AG04450 (cell line): ENCODE measurements at places on chromosomes 6 and 20. TPM values are rescaled to one million over a fixed set of nuclear protein-coding genes. Genes with fewer than 3 reads are reported as not detected.

GRCh38 chr20:13671512-13671911 is 32.8 kb upstream of the TASP1 start:
- no peak for DNase-seq

TASP1 gene
- polyA plus RNA-seq, result 5.1 and 6.0 TPM in 2 replicates

DNA sequence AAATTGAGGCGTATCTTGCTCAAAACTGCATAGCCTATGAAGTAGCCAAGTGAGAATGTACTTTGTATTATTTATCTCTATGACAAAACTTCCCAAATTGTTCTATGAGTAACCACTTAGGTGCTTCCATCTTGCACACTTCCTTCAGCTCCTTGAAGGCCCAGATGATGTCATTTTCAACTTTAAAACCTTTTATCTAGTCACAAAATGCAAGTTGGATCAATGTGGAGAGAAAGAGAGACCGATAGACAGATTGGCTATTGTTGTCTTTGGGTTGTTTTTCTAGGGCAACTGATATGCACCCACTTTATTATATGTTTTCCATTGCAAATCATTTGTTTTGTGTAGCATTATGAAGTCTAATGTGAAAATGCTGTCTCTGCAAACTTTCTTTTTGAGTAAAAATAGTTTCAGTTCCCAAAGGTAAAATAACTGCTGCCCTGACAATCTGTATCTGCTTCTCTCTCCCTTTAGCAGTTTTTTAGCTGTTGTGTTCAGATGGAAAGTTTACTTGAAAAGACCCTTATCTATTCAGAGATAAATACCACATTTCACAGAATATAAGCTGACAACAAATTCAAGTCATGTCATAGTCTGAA is 73.7 kb upstream of the CITED2 start:
- no peak for DNase-seq

GRCh38 chr6:100839419-100839818 is 41.7 kb downstream of the ASCC3 start:
- no peak for DNase-seq

DNA sequence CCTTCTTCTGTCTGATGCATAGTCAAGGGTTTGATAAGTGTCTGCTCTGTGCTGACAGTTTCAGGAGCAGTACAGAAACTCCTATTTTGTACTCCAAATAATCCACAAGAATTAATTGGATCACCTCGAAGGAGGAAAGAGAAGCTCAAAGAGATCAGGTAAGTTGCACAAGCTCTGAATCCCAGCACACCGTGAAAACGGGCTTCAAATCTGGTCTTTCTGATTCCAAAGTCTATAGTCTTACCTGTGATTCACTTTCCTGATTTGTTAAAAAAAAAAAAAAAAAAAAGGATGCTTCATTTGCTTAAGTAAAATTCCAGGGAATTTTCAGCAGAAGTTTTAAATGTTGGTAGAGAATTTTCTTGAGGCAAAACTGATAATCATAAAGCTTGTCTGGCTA is 155.8 kb upstream of the ESR1 start:
- DNase-seq, result no peak

SUPT3H gene
- 6.0 and 8.7 TPM in 2 replicates for polyA plus RNA-seq

DNA sequence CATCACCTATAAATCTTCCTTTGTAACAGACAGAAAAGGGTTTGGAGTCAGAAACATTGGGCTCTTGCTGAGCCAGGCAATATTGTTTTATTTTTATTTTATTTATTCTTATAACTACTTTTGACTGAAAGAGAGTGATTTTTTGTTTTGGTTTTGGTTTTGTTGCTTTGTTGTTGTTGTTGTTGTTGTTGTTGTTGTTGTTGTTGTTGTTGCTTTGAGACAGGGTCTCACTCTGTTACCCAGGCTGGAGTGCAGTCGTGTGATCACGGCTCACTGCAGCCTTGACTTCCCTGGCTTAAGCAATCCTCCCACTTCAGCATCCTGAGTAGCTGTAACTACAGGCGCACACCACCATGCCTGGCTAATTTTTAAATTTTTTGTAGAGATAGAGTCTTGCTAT is 15.0 kb upstream of the SLC13A3 start:
- DNase-seq, result no peak

DNA sequence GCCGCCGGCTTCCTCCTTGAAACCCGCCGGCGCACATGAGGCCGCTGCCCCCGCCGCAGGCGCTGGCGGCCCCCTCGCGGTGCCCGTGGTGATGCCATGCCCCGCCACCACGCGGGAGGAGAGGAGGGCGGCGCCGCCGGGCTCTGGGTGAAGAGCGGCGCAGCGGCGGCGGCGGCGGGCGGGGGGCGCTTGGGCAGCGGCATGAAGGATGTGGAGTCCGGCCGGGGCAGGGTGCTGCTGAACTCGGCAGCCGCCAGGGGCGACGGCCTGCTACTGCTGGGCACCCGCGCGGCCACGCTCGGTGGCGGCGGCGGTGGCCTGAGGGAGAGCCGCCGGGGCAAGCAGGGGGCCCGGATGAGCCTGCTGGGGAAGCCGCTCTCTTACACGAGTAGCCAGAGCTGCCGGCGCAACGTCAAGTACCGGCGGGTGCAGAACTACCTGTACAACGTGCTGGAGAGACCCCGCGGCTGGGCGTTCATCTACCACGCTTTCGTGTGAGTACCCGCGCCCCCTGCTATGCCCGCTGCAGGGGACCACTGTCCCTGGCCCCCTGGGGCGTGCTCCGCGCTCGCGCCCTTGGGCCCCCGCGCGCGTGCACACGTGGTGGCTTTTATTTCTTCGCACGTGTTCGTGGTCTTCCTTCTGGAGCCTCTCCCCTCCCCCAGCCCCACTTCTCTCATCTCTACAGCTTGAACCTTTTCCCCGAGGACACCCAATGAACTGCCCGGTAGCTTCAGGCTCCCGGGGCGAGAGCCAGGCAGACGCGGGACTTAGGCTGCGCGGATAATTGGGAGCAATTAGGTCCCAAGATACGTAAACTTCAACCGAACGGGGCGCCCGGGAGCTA is 453 bp downstream of the KCNQ5 start:
- no peak for DNase-seq
